ENCODE measurements at places on chromosomes 13 and 19. TPM values are rescaled to one million over a fixed set of nuclear protein-coding genes. Genes with fewer than 3 reads are reported as not detected.
A peak's percentile ranks its signal among the peaks of the same experiment; 100 is the strongest.

DNA sequence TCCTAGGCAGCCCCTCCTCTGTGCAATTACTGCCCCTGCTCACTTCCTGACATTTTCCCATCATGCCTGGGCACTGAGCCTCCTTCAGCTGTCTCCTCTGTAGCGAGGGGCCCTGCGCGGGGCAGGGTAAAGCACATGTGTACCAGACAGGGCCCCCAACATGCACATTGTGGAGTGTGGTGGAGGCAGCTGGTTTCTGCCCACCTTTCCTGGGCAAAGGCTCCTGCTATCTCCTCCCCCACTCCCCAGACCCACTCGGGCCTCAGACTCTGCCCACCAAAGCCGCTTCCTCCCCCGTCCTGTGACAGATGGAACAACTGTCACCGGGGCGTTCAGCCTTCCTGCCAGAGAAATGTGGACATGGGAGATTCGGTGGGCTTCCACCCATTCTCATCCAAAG, 2.9 kb upstream of the KPTN start:
- no peak overlapping the region for H3K27ac ChIP-seq
- H3K27me3 ChIP-seq: no peaks in the 10 kb centered on the region
- no peaks in the 10 kb centered on the region for H3K4me1 ChIP-seq
- no peak overlapping the region for H3K4me3 ChIP-seq
- DNase-seq: no peak
- peaks cover 37% of the 10 kb centered on the region for H3K36me3 ChIP-seq

DNA sequence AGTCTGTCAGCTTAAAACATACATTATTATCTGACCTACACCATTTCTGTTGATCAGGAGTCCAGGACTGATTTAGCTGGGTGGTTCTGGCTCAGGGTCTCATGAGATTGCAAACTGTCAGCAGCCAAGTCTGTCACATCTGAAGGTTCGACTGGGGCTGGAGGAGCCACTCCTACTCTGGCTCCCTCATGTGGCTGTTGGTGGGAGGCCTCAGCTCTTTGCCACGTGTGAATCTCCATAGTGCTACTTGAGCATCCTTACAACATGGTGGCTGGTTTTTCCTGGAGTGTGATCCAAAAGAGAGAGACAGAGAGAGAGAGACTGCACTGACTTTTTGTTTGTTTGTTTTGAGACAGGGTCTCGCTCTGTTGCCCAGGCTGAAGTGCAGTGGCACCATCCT, 63.6 kb upstream of the NFIC start:
- H3K27me3 ChIP-seq: no peaks in the 10 kb centered on the region
- H3K4me3 ChIP-seq: no peak overlapping the region
- no peak overlapping the region for H3K27ac ChIP-seq
- no peaks in the 10 kb centered on the region for H3K36me3 ChIP-seq
- no peaks in the 10 kb centered on the region for H3K4me1 ChIP-seq

GRCh38 chr13:112709825-112710783, 20.3 kb downstream of the ATP11A start:
- no peaks in the 10 kb centered on the region for H3K4me1 ChIP-seq
- peak overlapping the region; percentile 93 for H3K27ac ChIP-seq
- no peak overlapping the region for H3K4me3 ChIP-seq
- no peaks in the 10 kb centered on the region for H3K36me3 ChIP-seq

DNA sequence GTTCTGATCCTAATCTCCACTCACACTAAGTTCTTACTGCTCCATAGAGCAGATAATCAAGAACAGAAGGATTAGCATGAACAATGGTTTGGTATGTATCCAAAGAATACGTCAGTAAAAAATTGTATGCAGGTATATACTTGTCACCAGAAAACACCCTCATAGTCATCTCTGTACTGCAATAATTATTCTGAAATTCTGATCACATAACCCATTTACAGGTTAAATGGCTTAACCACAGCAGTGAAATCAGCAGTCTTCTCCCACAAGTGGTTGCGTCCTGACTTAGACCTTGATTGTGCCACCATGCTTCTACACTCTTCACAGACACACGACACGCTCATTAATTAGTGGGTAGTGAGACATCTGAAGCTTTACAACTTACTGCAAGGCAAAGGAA, 50.9 kb downstream of the LNX2 start:
- H3K4me3 ChIP-seq: no peak overlapping the region
- H3K4me1 ChIP-seq: no peaks in the 10 kb centered on the region
- H3K27me3 ChIP-seq: no peaks in the 10 kb centered on the region
- no peak overlapping the region for H3K27ac ChIP-seq
- H3K36me3 ChIP-seq: peaks cover 39% of the 10 kb centered on the region
- no peak for DNase-seq

DNA sequence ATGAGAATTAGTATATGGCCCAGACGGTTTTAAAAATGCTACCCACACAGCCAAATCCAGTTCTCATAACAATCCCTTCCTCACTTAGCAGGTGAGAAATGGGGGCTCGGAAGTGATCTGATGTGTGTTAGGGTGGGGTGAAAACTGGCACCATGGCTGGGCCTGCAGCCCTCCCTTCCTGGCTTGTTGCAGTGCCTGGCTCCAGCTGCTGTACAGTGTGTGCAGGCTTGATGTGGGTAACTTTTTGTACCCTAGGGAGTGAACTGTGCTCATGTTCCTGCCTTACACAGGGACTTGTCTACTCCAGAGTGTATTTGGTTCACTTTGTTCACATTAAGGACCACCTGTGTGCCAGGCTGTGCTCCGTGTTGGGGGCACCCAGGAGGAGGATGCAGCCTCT, 177.2 kb downstream of the LMO7 start:
- no peak for DNase-seq
- H3K36me3 ChIP-seq: peaks cover 6% of the 10 kb centered on the region
- no peaks in the 10 kb centered on the region for H3K27me3 ChIP-seq
- H3K4me1 ChIP-seq: no peaks in the 10 kb centered on the region
- H3K27ac ChIP-seq: peak overlapping the region; percentile 40

GRCh38 chr19:42279155-42279901, 10.3 kb downstream of the CIC start:
- H3K27me3 ChIP-seq: no peaks in the 10 kb centered on the region
- peak overlapping the region; percentile 89 for H3K4me3 ChIP-seq
- peaks cover 10% of the 10 kb centered on the region for H3K36me3 ChIP-seq
- H3K27ac ChIP-seq: peak overlapping the region; percentile 97
- no peak for DNase-seq
- no peaks in the 10 kb centered on the region for H3K4me1 ChIP-seq

DNA sequence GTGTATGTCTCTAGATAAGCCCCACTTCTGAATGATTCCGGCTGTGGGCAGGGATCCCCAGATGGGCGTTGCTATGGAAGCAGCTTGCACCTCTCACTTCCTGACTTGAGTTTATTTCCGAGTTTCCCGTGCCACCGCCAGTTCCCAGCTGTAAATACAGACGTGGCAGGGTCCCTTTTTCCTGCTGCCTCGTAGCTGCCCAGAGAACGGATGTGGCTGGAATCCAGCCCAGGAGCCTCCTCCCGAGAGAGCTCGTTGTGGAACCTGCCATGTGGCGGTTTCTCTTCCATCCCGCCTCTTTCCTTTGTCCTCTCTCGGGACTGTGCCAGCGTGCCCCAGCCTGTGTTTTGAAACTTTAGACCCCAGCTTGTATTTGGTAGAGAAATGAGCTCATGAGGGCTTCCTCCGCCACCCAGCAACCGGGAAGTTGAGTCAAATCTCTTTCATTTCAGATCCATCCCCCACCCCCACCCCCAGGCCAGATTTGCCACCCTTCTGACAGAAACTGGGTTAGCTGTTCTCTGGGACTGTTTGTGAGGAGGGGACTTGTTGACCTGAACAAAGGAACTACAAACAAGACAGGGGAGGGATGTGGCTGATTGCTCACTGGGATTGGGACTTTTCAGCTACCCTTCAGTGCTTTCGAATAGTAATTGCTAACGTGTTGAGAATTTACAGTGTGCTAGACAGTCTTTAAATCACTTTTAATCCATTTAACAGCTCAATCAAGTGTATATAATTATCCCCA, 96.6 kb downstream of the SIPA1L3 start:
- peak; percentile 75 for DNase-seq
- peak overlapping the region; percentile 49 for H3K4me3 ChIP-seq
- H3K27me3 ChIP-seq: no peaks in the 10 kb centered on the region
- no peaks in the 10 kb centered on the region for H3K4me1 ChIP-seq
- H3K27ac ChIP-seq: peak overlapping the region; percentile 84

DNA sequence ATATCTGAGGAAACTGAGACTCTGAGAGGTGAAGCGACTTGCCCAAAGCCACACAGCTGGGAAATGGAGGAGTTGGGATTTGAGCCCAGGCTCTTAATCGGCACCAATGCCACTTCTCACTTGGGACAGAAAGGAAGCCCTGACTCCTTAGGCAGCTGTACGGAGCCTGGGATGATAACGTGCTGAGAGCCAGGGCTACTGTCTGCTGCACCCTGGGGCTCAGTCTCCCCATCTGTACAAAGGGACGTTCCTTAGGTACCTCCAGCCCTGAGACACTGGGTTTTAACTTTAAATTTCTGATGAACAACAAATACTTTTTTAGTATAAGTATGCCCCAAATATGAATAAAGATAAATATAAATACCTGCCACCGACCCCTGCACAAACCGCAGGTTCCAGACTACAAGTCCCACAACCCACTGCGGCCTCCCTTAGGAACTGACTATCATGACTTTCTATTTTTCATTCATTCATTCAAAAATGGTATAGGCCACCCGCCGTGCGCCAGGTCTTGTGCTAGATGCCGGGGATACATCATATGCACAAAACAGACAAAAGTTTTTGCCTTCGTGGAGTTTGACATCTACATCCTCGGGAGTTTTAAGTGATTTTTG, 776 bp upstream of the NCLN start:
- peak overlapping the region; percentile 87 for H3K27ac ChIP-seq
- H3K36me3 ChIP-seq: no peaks in the 10 kb centered on the region
- DNase-seq: peak; percentile 71
- H3K27me3 ChIP-seq: no peaks in the 10 kb centered on the region
- H3K4me1 ChIP-seq: peaks cover 31% of the 10 kb centered on the region

GRCh38 chr19:30780032-30780431, 407.8 kb downstream of the ZNF536 start:
- DNase-seq: peak; percentile 42
- no peaks in the 10 kb centered on the region for H3K27me3 ChIP-seq

DNA sequence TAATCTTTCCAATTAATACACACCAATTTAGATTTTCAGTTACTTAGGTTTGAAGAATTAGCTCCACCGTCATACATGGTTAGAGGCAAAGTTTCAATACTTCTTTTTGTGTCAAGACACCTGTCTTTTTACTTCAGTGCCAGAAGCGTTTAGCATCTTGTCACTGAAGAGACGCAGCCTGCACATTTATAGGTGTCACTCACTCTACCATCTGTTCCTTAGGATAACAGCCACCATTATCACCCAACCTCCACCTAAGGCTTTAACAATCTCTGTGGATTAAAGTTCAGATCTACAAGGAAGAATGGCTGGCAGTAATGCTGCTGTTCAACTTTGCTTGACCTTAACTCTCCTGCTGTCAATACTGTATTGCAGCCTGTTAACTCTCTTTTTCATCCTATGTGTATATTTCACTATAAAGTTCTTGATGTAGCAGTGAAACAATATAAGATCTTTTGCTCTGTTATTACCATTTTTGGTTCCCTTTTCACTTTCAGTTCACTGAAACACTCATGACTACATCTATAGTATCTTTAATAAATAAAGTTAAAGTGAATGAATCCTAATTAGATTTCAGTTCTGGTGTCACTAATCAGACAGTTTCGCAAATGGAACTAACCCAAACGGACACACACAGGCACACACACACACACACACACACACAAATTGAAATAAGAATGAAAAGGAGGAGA, 435.6 kb downstream of the PCDH9 start:
- no peak overlapping the region for H3K27ac ChIP-seq
- no peaks in the 10 kb centered on the region for H3K36me3 ChIP-seq
- H3K4me3 ChIP-seq: no peak overlapping the region
- H3K27me3 ChIP-seq: no peaks in the 10 kb centered on the region
- no peaks in the 10 kb centered on the region for H3K4me1 ChIP-seq
- DNase-seq: no peak

- no peak for DNase-seq
- no peaks in the 10 kb centered on the region for H3K27me3 ChIP-seq
- no peaks in the 10 kb centered on the region for H3K4me1 ChIP-seq
- H3K4me3 ChIP-seq: no peak overlapping the region
- H3K27ac ChIP-seq: no peak overlapping the region
These were observed 57.5 kb upstream of the HMGB1 start for GRCh38 chr13:30523211-30523610.

GRCh38 chr19:13209484-13210338, 59.5 kb downstream of the IER2 start:
- no peak overlapping the region for H3K4me3 ChIP-seq
- no peaks in the 10 kb centered on the region for H3K4me1 ChIP-seq

- H3K36me3 ChIP-seq: no peaks in the 10 kb centered on the region
- DNase-seq: no peak
- H3K4me3 ChIP-seq: no peak overlapping the region
- H3K27me3 ChIP-seq: no peaks in the 10 kb centered on the region
- no peaks in the 10 kb centered on the region for H3K4me1 ChIP-seq
These were observed 24.1 kb upstream of the PTPRS start for GRCh38 chr19:5364674-5365073.

DNA sequence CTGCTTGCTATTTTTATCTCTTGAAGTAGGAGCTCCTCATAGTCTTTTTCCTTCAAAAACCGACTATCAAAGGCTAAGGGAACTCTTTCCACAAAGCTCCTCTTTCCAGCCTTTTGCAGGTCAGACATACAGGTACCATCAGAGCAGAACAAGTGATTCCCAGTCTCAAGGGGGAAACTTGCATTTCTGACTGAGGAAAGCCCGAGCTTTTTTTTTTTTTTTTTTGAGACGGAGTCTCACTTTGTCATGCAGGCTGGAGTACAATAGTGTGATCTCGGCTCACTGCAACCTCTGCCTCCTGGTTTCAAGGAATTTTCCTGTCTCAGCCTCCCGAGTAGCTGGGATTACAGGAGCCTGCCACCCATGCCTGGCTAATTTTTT, 32.0 kb downstream of the RUBCNL start:
- DNase-seq: no peak
- no peak overlapping the region for H3K27ac ChIP-seq
- no peaks in the 10 kb centered on the region for H3K4me1 ChIP-seq
- no peaks in the 10 kb centered on the region for H3K36me3 ChIP-seq
- H3K27me3 ChIP-seq: no peaks in the 10 kb centered on the region

DNA sequence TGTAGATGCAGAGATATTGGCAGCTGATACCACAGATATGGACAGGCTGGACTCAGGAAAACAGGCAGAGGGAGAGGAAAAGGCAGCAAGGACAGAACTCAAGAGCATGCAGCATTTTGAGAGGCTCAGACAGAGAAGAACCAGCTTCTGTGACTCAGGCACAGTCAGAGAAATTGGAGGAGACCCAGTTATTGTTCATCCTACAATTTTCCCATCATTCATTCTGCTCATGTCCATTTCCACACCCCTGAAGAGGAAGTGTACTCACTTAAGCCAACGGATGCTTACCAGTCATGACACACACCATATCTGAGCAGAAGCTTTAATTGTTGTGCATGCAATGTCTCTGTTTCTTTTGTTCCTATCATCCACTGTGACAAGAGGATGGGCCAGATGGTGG, 359.8 kb upstream of the HTR2A start:
- H3K4me3 ChIP-seq: no peak overlapping the region
- DNase-seq: no peak
- H3K36me3 ChIP-seq: no peaks in the 10 kb centered on the region
- H3K4me1 ChIP-seq: no peaks in the 10 kb centered on the region
- H3K27me3 ChIP-seq: no peaks in the 10 kb centered on the region

GRCh38 chr13:43551897-43552456, 234.8 kb downstream of the ENOX1 start:
- no peaks in the 10 kb centered on the region for H3K27me3 ChIP-seq
- no peak overlapping the region for H3K27ac ChIP-seq
- no peak for DNase-seq
- H3K4me3 ChIP-seq: no peak overlapping the region

TSKS gene
- total RNA-seq: 0.28 TPM

C1QTNF9B gene
- total RNA-seq: 1.5 TPM

FBXO27 gene
- total RNA-seq: 5.1 TPM

FGF21 gene
- not detected for total RNA-seq

IRF2BP1 gene
- 24.2 TPM for total RNA-seq

TSHZ3 gene
- total RNA-seq: 5.6 TPM

CD37 gene
- total RNA-seq: 2.6 TPM

ANGPTL8 gene
- not detected for total RNA-seq

DACT3 gene
- total RNA-seq: 25.9 TPM

DAND5 gene
- total RNA-seq: 2.9 TPM
